ENCODE measurements at places on chromosomes 7 and 10. TPM values are rescaled to one million over a fixed set of nuclear protein-coding genes. Genes with fewer than 3 reads are reported as not detected.

DNA sequence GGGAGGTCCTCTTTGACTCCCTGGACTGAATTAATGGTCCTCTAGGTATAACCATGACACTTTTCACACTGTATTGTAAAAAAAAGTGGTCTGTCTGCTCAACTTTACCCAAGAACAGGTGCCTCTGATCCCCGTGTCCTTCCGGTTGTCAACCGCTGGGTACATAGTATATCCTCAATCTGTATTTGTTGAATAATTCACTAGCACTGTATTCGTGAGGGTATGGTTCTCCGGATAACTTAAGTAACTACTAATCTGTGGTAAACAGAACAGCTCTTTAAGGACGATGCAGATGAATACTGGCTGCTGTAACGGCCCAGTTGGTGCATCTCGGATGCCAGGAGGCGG is 472 bp upstream of the ADAM22 start:
- no peak for DNase-seq

- no peak for DNase-seq
These were observed 759.9 kb downstream of the IPMK start for GRCh38 chr10:57507788-57508187.

DNA sequence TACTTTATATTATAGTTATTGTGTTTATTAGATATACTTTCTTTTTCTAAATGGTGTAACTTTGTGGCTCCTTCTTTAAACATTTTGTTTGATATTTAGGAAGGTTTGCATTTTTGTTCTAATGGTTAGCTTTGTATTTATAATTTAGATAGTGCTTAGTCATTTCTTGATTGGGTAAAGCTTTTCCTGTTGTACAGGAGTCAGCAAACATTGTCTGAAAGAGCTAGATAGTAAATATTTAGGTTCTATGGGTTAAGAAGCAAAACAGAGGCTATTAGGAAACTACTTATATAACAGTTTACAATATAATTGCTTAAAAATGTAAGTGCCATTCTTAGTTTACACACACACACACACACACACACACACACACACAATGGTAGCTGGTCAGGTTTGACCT is 70.6 kb upstream of the CCDC6 start:
- DNase-seq, result no peak

GRCh38 chr10:7233259-7233991 is 177.4 kb downstream of the SFMBT2 start:
- DNase-seq, result no peak

Gene CCDC71L
- 101 TPM for total RNA-seq

Gene MYL10
- total RNA-seq, result not detected
